CD4-positive, alpha-beta T cell treated with Interleukin-21 for 1 hour (primary cell): ENCODE measurements at places on chromosomes 6 and 20.

DNA sequence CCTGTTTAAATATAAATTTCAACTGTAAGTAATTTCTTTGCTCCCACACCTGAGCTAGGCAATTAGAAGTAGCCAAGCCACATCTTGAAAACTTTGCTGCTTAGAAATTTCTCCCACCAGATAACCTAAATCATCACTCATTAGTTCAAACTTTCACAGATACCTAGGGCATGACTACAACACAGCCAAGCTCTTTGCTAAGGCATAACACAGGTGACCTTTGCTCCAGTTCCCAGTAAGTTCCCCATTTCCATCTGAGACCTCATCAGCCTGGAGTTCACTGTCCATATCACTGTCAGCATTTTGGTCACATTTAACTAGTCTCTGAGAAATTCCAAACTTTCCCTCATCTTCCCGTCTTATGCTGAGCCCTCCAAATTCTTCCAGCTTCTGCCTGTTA, 79.8 kb upstream of the OPRM1 start:
- no peak for DNase-seq

- DNase-seq: no peak
These were observed 81.1 kb upstream of the CD2AP start for GRCh38 chr6:47396401-47397069.

GRCh38 chr6:109854541-109855308, 123.4 kb upstream of the GPR6 start:
- no peak for DNase-seq

DNA sequence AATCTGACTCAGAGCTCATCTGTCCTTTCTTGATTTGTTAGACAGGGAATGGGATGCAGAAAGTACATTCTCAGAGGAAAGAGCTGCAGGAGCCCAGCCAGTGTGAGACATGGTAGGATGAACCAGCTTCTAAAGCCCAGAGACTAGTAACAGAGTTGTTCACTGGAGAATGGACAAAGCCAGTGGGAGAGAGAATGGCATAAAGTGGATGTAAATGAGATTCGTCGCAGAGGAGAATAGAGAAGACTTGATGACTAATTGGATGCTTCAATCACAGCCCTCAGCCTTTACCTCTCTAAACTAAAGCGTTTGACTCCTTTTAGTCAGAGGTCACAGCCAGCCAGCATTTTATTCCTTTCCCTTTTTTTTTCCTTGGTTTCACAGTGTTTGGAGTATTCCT, 25.5 kb upstream of the L3MBTL3 start:
- no peak for DNase-seq

DNA sequence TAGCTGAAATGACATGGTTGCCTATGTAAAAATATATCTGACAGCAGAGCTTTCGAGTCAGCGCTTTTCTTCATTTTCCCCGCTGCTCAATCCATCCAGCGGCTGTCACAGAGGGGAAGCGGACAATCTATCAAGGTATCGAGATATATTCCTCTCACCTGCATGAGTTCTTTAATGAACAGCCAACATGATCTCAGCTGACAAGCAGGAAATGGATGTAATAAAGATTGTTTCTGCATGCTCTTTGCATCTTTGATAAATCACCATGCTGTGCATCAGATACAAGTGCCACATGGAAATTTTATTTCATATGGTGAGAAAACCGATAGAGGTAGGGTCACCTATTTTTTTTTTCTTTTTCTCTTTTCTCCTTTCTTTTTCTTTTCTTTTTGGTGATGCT, 602.3 kb upstream of the MMS22L start:
- DNase-seq: no peak

DNA sequence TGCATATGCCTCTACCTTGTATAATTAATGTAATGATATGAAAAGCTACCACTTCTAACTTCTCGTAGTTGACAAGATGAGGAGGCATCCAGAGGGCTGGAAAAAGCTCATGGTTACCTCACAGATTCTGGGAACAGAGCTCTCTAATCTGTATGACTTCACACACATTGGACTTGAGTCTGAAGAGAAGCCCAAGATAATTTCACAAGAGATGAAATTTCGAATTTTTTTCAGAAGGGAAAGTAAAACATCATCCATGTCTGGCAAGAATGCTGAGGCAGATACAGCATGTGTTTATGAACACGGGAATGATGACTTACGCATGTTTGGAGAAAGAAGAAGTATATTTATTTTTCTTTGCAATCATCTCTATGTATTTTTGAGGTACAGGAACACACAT, 141.8 kb upstream of the TENT5A start:
- no peak for DNase-seq
